ENCODE measurements at places on chromosomes 1 and 21.

- no peak for DNase-seq
These were observed 142.5 kb downstream of the RERE start for GRCh38 chr1:8674912-8675311.

DNA sequence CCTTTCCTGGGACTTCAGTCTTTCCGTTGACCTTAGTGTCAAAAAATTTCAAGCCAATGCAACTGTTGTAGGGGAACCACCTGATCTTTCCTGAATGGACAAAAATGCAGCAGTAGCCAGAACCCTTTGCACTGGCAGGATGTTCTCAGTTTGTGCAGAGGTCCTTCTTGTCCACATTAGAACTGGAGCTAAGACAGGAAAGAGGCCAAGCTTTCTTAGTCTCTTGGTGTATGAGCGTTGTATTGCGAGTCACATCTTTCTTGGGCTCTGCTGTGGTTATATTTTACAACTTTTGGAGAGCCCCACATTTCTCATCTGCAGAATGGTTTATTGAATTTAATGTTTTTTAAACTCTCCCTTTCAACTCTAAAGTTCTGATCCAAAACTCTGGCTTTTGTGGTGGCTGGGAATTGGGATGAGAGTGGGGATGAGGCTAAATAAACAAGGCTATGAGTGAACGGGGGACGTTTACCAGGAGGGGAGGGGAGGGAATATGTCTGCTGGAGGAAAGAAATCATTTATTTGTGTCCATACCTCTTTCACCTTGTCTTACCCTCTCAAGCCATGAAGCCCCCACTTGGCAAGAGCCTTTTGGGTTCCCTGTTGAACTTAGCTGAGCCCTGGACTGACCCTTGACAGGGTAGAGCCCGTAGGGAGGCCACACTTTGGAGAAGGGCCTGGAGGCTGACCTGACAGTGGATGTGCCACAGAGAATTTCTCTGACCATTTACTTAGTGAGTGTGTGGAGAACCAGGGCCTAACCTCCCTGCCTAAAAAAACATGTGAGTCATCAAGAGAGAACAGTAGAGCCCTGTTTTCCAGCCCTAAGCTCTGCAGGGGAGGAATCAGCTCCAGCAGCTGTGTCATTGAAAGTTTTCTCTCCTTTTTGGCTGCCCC, 586 bp downstream of the CHI3L2 start:
- peak; percentile 78 for DNase-seq

GRCh38 chr21:43940329-43941050, 71.6 kb upstream of the TRAPPC10 start:
- DNase-seq = no peak

DNA sequence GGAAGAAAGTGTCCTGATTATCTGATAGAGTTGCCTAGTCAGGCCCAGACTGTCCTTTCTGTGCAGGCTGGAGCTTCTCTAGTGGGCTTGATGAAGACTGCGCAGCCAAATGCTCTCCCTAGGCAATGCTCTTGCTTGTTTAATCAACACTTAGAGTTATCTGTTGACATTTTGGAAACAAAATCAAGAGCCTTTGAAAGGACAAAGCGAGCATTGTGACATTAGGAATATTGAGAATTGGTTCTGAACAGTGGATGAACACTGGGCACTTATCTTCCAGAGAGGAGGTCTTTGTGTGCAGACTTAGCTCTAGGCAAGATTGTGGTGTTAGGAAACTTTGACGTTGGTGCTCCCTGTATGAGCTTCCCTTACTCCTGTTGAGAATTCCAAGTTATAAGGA, 94.5 kb downstream of the DNTTIP2 start:
- no peak for DNase-seq

DNA sequence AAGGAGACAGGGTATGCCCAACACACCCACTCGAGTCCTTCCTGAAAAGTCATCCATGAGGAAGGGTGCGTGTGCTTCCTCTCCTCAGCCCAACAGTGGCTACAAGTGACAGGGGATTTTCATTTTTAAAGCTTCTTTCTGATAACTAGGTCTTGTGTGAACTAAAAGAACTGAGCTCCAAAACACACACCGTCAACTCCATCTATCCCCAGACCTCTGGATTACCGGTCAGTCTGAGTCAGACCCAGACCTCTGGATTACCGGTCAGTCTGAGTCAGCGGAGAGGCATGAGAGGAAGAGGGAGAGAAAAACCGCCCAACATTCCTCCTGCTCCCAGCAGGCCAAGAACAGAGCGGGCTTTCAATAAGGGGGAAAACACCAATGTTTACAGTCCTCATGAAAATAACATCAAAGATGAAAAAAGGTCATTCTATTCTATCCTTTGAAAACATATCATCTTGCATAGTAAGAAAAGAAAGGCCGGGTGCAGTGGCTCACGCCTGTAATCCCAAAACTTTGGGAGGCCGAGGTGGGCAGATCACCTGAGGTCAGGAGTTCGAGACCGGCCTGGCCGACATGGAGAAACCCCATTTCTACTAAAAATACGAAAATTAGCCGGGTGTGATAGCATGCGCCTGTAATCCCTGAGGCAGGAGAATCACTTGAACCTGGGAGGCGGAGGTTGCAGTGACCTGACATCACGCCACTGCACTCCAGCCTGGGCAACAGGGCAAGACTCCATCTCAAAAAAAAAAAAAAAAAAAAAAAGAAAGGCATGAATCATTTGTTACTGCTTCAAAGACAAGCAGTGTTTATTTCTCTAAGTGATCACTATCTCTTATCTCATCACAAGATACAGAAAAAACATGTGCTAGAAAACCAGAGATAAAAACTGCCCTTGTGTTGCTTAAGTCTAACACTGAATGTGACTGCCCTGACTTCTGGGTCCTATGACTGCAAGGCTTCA, 3.4 kb downstream of the PTTG1IP start:
- DNase-seq = peak; percentile 90

GRCh38 chr1:218711001-218711400, 365.9 kb downstream of the TGFB2 start:
- peak; percentile 15 for DNase-seq

GRCh38 chr1:35637401-35637809, 3.9 kb downstream of the PSMB2 start:
- DNase-seq = peak; percentile 37

GRCh38 chr1:30149226-30149625, 574.2 kb downstream of the MATN1 start:
- no peak for DNase-seq

DNA sequence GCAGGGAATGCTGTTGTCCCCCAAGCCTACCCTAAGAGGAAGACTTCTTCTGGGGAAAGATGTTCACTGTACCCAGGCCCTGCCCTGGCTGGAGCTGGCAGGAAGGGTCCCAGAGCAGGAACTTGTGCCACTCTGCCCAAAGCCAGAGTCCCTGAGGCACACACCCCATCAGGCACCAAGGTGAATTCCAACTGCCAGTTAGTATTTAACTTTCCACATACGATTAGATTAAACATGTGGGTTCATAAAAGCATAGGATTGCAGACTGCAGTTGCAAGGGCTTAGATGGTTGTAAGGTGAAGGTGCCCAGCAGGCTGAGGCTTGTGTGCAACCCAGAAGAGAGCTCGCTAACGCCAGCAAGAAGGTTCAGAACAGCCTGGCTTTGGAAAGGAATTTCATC, at the start of gene KCNE2:
TSS of gene KCNE2 (plus strand) at position 274 of the 400 bp plus-strand sequence. CDS start 6,473 bp downstream, outside the sequence.
- DNase-seq = no peak

DNA sequence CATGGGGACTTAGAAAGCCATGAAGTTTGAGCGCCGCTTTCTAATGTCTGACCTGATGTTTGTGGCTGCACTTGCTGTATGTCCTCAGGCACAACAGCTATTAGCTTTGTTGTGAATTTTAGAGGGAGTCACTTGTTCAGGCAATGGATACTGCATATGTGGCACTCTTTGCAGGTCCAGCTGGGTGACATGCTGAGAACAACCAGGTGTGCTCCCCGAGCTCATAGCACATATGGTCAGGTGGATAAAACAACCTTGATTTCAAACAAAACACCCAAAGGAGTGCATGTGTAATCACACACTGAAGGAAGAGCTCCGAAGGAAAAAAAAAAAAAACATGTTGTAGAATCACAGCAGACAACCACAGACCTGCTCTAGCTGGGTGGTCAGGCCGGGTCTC, 178.6 kb downstream of the BACH1 start:
- no peak for DNase-seq

GRCh38 chr1:102942324-102942723, 166.0 kb downstream of the COL11A1 start:
- no peak for DNase-seq

GRCh38 chr1:1157426-1157913, 16.2 kb upstream of the TTLL10 start:
- peak; percentile 91 for DNase-seq

- DNase-seq = no peak
These were observed 378.1 kb upstream of the POU3F1 start for GRCh38 chr1:38424677-38425076.

- no peak for DNase-seq
These were observed 1.9 kb downstream of the RUSC1 start for GRCh38 chr1:155322571-155322952.

DNA sequence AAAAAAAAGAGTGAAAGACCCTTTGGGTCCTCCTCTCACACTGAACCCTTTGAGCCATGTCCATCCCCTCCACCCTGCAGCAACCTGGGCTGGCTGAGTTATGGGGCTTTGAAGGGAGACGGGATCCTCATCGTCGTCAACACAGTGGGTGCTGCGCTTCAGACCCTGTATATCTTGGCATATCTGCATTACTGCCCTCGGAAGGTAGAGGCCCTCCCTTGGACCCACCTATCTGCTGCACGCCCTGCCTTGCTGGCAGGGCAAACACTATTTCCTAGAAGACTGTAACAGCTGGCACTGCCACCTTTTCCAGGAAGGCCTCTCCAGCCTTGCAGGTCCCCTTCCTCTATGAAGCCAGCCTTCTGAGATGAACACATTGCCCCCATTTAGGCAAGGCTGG, 1.1 kb downstream of the SLC50A1 start:
- DNase-seq = no peak

DNA sequence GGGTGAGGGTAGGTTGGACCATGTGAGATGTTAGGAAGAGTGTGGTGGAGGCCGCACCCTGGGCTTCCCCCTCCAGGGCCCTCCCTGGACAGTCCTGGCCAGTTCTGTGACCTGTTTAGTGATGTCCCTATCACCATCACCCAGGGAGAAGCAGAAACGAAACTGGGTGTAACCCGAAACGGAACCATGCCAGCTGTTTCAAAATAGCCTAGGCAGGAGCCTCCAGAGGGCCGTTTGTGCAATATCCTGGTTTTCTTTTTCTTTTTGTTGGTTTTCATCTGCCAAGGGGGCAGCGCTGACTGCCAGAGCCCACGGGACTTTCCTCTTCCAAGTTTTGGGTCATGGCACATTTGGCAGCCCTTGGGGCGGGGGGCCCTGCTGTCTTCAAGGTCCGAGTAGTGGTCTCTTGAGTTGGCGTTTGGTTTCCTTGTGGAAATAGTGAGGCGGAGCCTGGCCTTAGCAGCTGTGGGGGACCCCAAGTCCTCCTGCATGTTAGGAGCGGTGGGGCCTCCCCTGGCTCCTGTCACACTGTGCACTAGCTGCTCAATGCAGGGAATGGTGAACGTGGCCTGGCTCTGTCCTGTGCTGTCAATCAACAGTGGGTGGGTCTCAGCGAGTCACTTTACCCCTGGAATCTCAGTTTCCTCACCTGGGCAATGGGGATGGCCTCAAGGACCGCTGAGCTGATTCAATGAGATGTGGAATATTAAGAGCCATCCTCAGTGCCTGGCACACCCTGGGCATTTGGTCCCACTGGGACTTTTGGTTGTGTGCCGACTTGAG, 90.7 kb downstream of the ARHGEF10L start:
- DNase-seq = peak; percentile 78

DNA sequence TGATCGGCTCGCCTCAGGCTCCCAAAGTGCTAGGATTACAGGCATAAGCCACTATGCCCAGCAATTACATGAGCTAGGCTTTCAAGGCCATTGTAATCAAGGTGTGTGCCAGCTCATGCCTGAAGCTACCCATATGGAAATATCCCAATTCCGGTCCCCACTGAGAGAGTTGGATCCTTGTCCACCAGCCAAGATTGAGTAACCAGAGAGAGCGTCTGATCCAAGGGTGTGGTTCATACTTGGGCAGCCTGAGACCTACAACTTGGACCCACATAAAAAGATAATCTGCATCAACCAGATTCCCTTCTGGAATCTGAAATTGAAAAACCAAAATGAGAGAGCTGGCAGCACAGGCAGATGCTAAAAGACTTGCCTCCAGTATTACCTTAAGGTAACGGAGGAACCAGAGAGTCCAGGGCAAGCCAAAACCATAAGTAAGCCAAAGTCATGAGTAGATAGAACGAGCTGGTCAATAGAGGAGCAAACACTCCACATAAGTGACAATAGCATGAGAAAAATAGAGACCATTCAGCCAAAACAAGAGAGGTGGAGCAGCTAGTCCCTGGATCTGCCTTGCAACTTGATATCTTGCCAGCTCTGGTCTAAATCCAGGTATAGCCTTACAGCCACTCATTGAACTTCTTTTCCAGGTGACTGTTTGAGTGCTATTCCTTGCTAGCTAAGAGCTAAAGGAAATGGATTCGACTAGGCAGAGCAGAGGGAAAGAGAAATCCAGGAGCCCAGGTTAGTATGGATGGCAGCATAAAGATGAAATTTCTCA, 63.8 kb upstream of the ATP1A1 start:
- no peak for DNase-seq

DNA sequence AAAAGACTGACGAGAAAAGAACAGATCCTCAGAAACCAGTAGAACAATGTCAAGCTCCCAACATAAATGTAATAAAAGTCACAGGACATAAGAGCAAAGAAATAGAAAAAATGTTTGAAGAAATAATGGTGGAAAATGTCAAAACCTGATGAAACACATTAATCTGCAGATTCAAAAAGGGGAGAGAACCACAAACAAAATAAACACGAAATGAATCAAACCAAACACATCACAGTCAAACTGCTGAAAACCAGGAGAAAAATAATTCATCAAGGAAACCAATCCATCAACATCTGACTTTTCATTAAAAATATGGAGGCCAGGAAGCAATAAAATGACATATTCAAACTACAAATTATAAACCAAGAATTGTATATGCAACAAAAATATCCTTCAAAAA, 31.9 kb downstream of the TRIM33 start:
- DNase-seq = no peak

DNA sequence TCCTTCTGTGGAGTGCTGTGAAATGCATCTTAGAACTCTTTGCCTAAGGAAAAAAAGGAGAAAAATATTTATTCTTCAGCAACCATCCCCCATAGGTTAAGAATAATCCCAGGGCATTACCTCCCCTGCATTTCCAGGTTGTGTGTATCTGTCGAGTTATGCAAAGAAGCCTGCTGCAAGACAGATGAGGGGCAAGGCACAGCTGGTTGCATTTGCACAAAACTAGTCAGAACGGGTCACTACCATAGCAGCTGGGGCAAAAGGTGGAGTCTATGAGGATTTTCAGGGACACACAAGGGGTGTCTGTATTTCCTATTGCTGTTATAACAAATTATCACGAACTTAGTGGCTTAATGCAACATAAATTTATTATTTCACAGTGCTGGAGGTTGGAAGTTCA, 443.4 kb upstream of the C1orf87 start:
- no peak for DNase-seq

DNA sequence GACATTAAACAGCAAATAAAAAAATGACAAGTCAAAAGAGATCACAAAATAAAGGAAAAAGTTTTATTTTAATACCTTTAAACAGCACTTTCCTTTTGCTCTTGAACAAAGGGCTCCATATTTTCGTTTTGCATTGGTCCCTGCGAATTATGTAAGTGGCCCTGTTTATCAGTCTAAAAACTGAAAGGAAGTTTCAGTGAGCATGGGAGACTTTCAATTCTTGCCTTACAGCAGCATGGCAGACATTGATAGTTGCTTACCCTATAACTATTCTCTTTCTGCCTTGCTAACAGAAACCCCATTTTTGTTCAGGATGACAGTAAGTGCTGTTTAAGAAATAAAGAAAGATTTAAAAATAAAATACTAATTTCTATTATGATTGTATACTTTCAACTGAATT, 5.2 kb upstream of the SH3GLB1 start:
- no peak for DNase-seq
